ENCODE measurements at places on chromosomes 6 and 20.

- DNase-seq: no peak
Observed at GRCh38 chr20:8036771-8037170, 17.2 kb upstream of the TMX4 start.

- no peak for DNase-seq
Observed at GRCh38 chr6:37242429-37243052, 15.0 kb upstream of the TBC1D22B start.

DNA sequence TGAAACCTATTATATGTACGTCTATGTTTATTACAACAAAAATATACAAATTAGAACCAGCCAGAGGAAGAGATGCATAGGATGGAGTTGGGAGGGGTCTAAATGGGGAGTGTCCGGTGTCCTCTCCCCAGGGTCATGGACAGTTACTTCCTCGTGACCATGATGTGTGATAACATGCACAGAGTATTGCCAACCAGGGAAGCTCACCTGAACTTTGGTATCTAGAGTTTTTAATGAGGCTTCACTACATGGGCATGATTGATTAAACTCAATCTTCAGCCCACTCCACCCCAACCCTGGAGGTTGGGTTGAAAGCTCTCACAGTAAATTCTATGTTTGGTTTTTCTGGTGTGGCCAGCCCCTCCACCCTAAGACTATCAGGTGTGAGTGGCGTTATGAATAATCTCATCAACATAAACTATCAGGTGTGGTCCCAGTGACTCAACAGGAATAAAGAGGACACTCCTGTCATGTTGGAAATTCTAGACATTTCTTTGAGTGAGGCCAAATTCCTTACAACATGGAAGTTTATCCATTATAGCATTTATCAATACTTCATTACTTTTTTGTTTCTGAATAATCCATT is 36.4 kb upstream of the FKBP1A start:
- DNase-seq: no peak

DNA sequence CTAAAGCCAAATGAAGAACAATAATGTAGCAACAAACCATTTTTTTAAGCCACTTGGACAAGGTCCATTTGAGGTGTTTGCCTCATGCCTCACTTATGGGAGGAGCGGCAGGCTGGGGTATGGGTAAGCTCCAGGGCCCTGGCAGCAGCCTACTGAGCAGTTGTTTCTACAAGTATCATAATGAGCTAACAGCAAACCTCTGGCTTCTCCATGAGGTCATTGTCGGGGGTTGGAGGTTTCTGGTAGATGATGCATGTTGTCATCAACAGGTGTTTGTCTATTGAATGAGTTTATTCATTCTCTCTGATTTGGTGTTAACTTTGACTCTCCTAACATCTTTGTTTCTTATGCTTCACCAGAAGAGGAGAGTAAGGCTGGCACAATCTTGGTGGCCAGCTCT is 150.7 kb downstream of the TBC1D7 start:
- no peak for DNase-seq

Measured in CMK (cell line).